ENCODE measurements at places on chromosomes 3 and 15.
A peak's percentile ranks its signal among the peaks of the same experiment; 100 is the strongest.

DNA sequence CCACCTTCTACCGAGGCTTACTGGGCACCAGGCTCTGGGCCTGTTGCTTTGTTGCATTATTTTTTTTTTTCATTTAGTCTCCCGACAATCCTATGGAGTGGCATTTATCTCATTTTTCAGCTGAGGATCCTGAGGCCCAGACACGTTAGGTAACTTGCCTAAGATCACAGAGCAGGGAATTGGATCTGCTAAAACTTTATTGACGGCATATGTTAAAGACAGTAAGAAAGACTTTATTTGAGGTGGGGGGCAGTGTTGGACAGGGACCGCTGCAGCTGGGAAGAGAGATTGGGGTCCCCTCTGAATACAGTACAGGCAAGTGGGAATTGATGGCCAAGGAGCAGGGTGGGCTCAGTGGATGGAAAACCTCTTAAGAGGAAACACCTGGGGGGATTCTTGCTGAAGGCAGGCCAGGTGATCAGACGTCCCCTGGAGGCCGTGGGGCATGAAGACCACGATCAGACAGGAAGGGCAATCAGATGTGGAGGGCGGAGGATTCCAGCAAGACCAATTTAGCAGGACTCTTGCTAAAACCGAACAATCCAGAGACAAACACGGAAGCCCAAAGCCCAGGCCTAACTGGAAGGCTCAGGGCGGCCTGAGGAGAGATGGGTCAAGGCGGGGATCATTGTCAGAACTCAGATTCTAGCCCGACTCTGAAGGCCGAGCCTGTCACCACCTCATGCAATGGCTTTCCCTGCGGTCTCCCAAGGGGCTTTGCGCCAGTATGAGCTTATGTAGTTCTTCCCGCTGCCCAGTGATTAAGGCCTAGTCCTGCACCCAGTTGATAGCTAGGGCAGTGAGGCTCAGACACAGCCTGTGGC lies 53.7 kb downstream of the RGMA start:
- no peak for DNase-seq

DNA sequence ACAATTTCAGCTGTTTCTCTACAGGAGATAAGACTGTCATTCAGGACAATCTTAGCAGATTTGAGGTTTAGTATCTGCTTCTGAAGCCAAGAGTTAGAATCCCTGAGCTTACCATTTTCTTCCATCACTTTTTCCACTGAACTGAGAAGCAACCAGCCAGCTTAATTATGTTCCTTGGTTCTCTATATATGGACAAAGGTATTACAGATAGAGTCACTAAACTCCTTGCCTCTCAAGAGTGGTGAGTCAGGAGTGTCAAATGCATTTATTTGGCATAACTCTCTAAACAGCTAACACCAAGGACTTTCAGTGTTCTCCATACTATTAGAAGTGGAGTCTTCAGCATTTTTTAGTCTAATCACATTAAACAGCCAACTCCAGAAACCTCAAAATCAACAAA lies 239.3 kb downstream of the ALCAM start:
- DNase-seq = no peak

- DNase-seq = no peak
Observed at GRCh38 chr15:87826119-87826747, 430.3 kb downstream of the NTRK3 start.

- peak; percentile 3 for DNase-seq
Observed at GRCh38 chr15:71730277-71731144, 79.8 kb upstream of the NR2E3 start.

DNA sequence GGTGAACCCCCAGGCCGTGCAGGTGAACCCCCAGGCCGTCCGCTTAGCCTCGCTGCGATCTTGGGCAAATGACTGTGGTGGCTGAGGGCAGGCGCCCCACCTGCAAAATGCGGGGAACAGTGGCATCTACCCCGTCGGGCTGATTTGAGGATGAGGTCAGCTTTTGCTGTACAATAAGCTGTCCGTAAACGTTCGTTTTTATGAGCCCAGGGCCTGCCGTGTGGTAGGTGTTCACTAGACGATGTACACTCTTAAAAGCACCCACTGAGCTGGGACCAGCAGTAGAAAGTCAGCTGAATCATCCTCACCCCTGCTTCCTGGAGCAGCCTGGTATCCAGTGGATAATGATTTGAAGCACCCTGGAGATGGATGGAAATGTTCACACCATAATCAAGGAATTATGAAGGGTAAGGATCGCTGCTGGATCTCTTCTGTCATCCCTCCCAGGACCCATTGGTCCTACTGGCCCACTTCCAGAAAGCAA lies 943 bp upstream of the PCSK6 start:
- DNase-seq = no peak

DNA sequence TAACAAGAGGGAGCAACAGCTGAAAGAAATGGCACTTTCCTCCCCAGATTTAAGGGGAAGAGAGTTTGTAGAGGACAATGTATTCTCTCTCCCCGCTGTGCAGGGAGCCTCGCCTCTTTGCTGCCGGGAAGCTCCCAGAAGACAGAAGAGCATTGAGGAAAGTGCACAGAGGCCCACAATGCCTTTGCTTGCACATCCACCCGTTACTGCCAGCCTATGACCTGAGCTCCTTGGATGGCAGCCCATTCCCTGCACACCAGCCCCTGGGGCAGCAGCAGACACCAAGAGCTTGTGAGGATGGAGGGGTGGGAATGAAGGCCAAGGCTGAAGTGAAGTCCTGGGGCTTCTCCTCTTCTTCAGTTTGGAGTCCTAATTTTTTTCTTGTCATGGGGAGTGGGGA lies 67.0 kb downstream of the CLDN11 start:
- DNase-seq = no peak

DNA sequence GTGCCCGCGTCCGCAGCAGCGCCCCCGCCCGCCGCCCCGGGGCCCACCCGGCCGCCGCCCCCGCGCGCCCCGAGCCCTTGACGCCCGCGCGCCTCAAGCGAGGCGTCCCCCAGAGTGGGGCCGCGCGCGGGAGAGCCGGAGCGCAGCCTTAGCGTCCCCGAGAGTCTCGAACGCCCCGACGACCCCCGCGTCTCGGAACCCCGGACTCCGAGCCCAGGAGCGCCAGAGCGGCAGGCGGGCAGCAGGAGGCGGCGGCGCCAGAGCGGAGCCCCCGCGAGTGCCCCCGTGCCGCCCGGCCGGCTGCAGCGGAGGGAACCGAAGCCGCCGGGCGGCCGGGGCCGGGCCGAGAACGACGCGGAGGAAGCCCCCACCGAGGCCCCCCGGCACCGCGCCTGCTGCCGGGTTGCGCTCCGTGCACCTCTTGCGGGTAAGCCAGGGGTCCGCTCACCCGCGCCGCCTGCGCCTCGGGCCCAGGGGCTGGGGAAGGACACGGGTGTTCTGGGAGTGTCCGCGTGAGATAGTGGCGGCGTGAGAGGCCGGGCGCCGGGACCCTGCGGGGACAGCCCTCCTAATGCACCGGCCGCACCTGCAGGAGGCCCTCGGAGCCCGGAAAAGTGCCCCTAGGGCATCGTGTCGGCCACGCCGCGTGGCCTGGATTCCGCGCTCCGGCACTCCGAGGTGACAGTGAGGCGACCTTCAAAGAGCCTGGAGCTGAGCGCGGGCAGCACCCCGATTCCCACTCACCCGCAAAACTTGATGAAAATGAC lies 52.0 kb upstream of the ULK4 start:
- DNase-seq = peak; percentile 30

- no peak for DNase-seq
Observed at GRCh38 chr15:37019479-37020433, 80.6 kb downstream of the MEIS2 start.

- DNase-seq = no peak
Observed at GRCh38 chr15:75114796-75115195, 86.9 kb upstream of the C15orf39 start.

- no peak for DNase-seq
Observed at GRCh38 chr15:81032355-81032754, 31.6 kb downstream of the TLNRD1 start.

- no peak for DNase-seq
Observed at GRCh38 chr3:74605437-74605836, 9.0 kb downstream of the CNTN3 start.

- DNase-seq = no peak
Observed at GRCh38 chr3:105979961-105980360, 111.1 kb upstream of the CBLB start.

DNA sequence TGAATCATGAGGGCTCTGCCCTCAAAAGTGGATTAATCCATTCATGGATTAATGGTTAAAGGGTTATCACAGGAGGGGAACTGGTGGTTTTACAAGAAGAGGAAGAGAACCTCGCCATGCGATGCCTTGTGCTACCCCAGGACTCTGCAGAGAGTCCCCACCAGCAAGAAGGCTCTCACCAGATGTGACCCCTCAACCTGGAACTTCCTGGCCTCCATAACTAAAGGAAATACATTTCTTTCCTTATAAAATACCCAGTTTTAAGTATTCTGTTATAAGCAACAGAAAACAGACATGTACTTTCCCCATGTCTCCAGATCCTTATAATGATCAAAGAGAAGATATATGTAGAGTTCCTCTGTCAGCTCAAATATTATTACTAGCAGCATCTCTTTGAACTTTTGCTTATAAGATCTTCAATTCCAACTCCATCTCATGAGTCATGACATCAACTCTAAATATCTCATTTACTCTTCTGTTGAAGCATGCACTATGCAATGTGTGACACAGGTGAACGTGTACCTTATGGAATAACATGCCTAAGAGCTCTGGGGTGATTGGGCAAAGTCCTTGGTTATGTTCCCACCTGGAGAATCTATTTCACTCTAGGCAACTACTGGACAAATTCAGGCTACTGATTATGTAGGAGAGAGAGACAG lies 37.5 kb upstream of the ZBTB38 start:
- no peak for DNase-seq

DNA sequence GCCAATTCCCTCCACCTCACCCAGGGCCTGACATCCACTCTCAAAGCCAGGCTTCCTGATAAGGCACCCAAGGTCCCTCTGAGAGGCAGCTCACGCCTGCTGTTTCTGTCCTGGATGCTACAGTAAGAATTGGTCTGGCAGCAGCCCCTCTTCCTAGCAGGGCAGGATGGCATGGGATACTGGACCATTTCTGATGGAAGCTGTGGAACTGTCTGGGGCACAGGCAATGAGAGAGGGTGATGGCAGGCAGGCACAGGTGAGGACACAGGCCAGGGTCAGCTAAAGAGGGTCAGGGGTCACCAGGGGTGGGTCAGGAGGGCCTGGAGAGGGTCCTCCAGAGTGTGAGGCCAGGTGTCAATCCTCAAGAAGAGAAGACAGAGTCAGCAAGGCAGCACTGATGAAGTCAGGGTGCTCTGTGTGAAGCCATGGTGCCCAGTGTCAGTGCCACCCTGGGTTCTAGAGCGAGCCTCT lies 41.9 kb upstream of the SLC41A3 start:
- DNase-seq = no peak

- DNase-seq = no peak
Observed at GRCh38 chr3:94996743-94997142, 933.9 kb downstream of the NSUN3 start.

GRCh38 chr3:72078676-72079368 lies 293.9 kb upstream of the PROK2 start:
- no peak for DNase-seq

DNA sequence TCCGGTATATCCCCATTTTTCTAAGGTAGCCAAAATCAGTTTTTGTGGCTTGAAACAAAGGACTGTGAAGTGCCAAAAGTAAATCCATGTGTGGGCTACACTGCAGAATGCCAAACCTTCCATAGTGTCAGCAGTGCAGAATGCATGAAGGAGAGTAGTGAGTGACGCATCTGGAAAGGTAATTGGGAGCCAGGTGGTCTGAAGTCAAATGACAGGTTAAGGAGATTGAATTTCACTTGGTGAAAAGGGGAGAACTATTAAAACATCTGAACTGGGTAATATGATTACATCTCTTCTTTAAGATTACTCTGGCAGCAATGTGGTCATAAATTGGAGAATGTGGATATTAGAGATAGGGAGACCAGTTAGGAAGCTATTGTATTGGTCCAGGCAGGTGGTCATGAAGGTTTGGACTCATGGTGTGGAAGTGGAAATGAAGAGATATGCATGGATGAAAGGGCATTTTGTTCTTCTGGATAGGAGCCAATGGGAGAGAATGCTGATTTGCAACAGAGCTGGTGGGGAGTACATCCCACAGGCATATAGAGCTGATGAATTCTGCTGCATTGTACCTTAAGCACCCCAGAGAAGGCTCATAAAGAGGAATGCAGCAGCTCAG lies 118.2 kb downstream of the ECT2 start:
- no peak for DNase-seq
